ENCODE measurements at places on chromosomes 3 and 15. TPM values are rescaled to one million over a fixed set of nuclear protein-coding genes. Genes with fewer than 3 reads are reported as not detected.

Gene DZIP3
- 6.8 TPM for total RNA-seq

Gene XCR1
- total RNA-seq: 0.04 TPM

Gene CASR
- 15.5 TPM for total RNA-seq

Gene ZBTB47
- total RNA-seq: 12.4 TPM

Gene C3orf22
- total RNA-seq: not detected
